Inflammatory macrophage treated with lipopolysaccharide for 1 hour (primary cell): ENCODE measurements at places on chromosomes 11 and 22.
A peak's percentile ranks its signal among the peaks of the same experiment; 100 is the strongest.

GRCh38 chr11:82194521-82194920 is 539.1 kb downstream of the FAM181B start:
- DNase-seq, result no peak

DNA sequence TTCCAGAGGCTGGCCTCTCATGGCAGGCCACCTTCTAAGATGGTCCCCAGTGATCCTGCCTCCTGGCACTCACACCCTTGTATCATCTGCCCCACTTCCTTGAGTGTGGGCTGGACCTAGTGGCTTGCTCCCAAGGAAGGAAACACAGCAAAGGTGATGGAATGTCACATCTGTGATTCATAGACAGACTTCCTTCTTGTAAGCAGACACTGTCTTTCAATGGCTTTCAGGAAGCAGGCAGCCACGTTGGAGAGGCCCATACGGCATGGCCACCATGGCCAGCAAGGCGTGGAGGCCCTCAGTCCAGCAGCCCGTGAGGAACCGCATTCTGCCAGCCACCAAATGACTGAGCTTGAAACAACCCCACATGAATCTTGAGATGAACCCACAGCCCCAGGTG is 11.3 kb downstream of the LMO1 start:
- no peak for DNase-seq

- DNase-seq, result no peak
Observed at GRCh38 chr22:23858484-23858815, 775 bp downstream of the SLC2A11 start.

DNA sequence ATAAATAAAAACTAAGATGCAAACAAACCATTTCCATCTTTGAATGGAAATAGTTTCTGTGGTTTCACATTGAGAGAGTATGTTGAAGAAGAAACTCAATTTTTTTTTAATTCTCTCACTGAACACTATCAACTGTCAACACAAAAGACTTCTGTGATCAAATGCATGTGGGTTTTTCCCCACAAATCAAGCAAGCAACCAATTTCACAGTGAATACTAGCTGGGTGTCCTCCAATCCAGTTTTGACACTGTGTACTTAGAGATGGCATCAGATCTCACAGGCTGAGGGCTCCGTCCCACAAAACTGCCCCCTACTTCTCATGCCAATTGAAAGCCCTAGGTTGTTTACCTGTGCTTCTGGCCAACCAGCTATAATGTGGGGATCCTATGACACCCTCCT is 34.5 kb downstream of the CTSC start:
- no peak for DNase-seq

DNA sequence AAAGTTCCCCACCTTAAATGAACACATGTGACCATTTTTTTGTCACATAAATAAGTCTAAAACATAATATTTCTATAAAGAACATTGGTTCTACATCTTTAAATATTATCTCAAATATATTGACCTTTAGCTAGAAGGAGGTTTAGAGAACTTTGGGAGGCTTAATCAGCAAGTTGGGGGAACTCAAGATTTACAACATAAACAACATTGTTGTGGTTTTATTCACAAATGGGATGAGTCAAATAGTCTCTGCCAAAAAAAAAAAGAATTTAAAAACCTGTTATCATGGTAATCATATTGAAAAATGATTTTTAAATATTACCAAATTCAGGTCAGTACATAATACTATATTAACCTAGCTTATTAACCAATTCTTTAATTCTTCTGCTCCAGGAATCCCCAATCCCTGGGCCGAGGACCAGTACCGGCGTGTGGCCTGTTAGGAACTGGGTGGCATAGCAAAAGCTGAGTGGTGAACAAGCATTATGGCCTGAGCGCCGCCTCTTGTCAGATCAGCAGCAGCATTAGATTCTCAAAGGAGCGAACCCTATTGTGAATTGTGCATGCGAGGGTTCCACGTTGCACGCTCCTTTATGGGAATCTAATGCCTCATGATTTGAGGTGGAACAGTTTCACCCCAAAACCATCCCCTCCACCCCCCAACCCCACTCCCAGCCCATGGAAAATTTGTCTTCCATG is 98.2 kb downstream of the RDX start:
- peak; percentile 35 for DNase-seq

DNA sequence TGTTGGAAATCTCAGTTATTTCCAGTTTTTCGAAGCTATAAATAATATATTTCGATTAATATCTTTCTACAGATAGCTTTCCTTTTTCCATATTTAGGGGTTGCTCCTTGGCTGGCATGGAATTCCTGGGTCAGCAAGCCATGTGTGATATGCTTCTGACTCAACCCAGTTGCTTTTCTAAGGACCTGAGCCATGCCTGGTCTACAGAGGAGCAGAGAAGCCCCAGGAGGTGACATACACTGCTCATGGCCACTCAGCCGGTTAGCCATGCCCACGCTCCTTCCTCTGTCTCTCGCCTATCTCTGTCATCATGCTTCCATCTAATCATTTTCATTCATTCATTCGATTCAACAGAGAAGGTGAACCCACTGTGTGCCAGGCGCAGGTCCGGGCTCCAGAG is 23.2 kb upstream of the PDGFB start:
- no peak for DNase-seq

DNA sequence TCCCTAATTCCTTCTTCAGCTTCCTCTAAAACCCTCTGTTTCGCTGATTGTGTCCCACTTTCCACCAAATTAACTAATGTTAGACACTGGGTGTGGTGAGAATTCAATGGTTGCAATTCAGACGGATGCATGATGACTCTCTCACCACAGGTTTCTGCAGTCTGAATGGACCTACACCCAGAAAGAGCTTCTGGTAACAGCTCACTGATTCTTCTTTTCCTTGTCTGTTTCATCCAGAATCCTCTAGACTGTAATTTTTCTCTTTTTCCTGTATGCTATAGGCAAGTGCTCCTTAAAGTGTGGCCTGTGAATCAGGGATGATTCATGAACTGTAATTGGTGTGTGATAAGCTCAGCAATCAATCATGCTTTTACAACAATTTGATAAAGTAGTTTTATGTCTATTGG is 18.1 kb downstream of the MMP10 start:
- DNase-seq, result peak; percentile 38

DNA sequence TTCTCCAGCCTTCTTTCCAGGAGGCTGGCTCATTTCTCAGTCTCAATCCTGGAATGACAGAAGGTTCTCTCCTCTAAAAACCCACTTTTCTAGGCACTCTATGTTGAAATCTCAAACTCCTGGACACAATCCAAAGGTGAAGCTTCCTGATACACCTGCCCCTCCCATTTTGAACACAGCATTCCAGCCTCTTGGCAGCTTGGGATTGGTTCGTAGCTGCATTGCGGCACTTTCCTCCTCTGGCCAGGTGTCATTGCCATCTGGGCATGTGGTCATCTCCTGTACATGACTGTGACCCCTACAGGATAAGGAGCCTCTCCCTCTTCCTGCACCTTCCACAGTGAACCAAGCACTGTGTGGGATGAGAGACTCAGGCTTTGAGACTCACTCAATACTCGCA is 230.2 kb upstream of the B3GAT1 start:
- DNase-seq, result no peak

GRCh38 chr11:131370901-131371790 is 731 bp downstream of the NTM start:
- DNase-seq, result no peak

DNA sequence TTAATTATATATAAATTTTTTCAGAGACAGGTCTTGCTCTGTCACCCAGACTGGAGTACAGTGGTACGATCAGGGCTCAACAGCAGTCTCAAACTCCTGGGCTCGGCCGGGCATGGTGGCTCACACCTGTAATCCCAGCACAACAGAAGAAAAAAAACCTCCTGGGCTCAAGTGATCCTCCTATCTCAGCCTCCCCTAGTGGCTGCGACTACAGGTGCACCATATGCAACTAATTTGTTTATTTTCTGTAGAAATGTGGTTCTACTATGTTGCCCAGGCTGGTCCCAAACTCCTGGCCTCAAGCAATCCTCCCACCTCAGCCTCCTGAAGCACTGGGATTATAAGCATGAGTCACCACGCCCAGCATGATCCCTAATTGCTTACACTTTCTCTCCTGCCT is 56.1 kb upstream of the SLC35C1 start:
- no peak for DNase-seq

- DNase-seq, result no peak
Observed at GRCh38 chr11:35112056-35112845, 26.7 kb upstream of the CD44 start.

GRCh38 chr11:125923012-125923579 is 18.8 kb downstream of the DDX25 start:
- peak; percentile 35 for DNase-seq

DNA sequence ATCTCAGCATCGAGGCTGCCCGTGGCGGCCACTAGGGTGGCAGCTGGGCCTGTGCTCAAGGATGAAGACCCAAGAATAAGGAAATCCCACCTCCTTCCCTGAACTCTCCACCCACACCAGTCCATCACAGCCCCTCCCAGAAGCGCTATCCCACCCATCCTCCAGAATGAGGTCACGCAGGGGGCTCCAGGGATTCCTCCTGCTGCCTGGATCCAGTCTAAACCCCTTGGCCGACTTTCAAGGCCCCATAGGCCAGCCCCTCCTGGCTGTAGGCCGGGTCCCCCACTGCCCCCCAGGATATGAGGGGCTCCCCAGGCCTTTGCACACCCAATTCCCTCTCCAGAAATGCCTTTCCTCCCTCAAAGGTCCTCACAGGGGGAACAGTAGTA is 19.0 kb upstream of the SCGB1A1 start:
- DNase-seq, result no peak

DNA sequence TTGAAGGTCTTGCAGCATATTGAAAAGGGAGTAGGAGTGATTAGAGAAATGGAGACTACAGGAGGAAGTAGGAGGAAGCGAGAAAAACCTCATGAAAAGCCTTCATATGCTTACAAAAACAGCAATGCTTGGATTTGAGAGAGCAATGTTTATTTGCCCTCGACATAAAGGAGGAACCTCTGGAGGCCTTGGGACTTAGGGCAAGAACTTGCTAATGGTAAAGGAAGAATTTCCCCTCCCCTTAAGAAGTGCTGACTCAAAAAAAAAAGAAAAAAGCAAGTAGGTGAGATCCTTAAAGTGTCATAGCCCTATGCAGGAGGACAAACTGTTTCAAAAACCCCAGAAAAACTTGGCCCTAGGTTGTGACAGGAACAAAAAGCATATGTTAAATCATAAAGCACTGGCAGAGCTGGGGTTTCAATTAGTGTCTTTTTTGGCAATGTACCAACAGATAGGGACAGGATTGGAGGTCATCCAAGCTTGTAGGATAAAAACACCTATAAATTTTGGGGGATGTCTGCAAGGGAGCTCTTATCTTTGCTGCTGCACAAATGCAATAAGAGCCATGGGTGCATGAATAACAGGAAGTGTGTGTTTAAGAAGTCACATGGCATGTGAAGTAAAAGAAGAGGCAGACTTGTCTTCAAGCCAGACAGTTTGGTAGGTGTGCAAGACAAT is 4.9 kb downstream of the GLYAT start:
- DNase-seq, result peak; percentile 51

GRCh38 chr11:46609386-46609785 is 7.6 kb downstream of the HARBI1 start:
- no peak for DNase-seq

GRCh38 chr11:88174709-88175568 is at the start of gene RAB38:
RAB38 (minus strand) TSS chr11:88175443; CDS start chr11:88175384, 59 bp downstream.
- DNase-seq, result peak; percentile 76

GRCh38 chr11:121914508-121915059 is 201.4 kb downstream of the BLID start:
- DNase-seq, result no peak

DNA sequence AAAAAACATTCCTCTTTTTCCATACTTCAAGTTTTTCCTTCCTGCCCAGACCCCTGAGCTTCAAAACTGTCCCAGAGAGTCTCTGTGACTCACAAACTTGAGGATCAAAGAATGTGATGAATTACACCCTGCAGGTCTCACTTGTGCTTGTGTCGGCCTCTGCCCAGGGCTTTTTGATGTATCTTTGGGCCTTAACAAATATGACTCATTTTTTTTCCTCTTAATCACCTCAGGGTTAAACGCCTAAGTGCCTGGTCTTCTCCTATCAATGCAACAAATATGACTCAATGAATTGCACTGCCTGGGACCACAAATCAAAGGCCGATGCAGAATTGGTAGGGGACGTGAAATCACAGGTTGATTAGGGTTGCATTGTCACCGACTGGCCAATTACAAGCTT is 267.7 kb downstream of the LARGE1 start:
- DNase-seq, result no peak

DNA sequence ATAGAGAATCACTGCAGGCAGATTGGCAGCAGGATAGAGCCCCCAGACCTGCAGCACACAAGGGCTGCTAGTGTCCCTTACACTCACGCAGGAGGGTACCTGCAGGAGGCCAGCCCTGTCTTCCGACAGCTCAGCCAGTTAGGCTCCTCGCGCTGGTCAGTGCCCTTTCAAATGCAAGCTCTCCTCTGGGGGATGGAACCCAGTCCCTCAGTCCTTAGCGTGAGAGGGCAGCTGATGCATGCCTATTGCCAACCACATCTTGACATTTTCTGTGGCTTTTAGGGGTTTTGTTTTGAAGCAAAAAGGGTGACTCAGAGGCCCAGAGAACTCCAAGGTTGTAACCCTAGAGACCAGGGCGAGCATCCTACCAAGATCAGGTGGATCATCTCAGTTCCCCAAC is 40.0 kb downstream of the WNT11 start:
- no peak for DNase-seq

- peak; percentile 41 for DNase-seq
Observed at GRCh38 chr22:41862530-41863266, 29.8 kb downstream of the SREBF2 start.

GRCh38 chr11:86696004-86696403 is 23.6 kb upstream of the ME3 start:
- DNase-seq, result no peak

GRCh38 chr11:110728883-110729282 is 16.6 kb upstream of the ARHGAP20 start:
- DNase-seq, result peak; percentile 70

- no peak for DNase-seq
Observed at GRCh38 chr11:855796-856195, 13.1 kb downstream of the TSPAN4 start.

- no peak for DNase-seq
Observed at GRCh38 chr11:39932966-39933365, 1526.5 kb downstream of the LRRC4C start.

DNA sequence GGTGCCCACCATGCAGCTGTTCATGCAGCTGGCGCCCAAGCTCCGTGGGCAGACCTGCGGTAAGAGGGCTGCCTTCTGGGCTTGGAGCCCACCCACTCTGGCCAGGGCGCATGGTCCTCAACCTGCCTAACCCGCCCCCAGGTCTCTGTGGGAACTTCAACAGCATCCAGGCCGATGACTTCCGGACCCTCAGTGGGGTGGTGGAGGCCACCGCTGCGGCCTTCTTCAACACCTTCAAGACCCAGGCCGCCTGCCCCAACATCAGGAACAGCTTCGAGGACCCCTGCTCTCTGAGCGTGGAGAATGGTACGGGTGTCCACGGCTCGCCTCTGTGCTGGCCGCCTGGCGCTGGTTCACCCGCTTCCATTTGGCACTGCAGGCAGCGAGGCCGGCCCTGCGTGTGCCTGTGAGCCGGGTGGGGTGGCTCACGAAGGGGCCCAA is 11.0 kb downstream of the MUC5AC start:
- DNase-seq, result no peak

- no peak for DNase-seq
Observed at GRCh38 chr11:128889657-128890213, 1.4 kb upstream of the KCNJ5 start.
